ENCODE measurements at places on chromosomes 5 and 9.

- DNase-seq, result peak; percentile 30
Observed at GRCh38 chr5:169711551-169712225, 74.6 kb downstream of the DOCK2 start.

GRCh38 chr5:15525703-15526275 is 25.8 kb downstream of the FBXL7 start:
- peak; percentile 42 for DNase-seq

DNA sequence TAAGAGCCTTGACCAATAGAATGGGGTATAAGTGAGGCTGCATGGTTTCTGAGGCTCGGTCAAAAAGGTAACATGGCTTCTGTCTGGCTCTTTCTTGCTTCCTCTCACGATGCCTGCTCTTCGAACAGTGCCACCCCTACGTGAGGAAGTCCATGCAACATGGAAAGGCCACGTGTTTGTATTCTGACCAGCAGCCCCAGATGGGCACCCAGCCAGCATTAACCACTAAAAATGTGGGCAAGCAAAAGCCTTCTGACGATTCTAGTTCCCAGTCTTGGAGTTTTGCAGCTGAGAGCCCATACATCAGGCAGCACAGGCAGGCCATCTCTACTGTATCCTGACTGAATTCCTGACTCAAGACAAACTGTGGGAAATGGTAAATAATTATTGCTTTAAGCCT is 24.2 kb upstream of the NREP start:
- DNase-seq, result peak; percentile 50

DNA sequence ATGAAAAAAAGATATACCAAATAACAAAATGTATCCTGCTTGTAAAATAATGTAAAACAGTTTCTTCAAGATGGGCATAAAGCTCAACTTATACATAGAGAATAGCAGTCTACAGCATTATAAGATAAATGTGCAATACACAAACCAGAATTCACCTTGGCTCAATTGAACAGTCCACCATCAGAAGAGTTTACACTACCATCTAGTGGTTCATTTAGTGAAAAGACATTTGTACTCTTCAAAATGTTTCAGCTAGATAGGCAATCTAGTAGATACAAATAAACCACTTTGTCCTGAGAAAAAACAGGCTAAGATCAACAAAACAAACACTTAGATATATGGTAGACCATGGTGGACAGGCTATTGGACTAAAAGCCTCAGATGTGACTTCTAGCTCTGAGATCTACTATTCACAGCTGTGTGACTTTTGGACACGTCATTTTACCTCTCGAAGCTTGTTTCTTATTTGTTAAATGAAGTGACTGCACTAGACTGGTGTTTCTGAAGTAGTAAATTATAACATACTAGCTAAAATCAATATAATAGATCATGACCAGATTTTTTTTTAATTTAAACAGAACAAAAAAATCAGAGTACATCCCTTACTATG is 22.1 kb upstream of the TPD52L3 start:
- DNase-seq, result peak; percentile 23

- no peak for DNase-seq
Observed at GRCh38 chr5:164885179-164885578, 1379.8 kb downstream of the MAT2B start.

GRCh38 chr5:42956551-42956950 is 83.6 kb downstream of the ANXA2R start:
- no peak for DNase-seq

DNA sequence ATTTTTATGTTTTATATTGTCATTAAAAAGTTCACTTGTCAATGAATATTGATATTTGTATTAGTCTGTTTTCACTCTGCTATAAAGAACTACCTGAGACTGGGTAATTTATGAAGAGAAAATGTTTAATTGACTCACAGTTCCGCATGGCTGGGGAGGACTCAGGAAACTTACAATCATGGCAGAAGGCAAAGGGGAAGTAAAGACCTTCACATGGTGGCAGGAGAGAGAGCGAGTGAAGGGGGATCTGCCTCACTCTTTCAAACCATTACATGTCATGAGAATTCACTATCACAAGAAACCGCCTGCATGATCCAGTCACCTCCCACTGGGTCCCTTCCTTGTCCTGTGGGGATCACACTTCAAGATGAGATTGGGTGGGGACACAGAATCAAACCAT is 27.4 kb downstream of the SRD5A1 start:
- DNase-seq, result no peak

DNA sequence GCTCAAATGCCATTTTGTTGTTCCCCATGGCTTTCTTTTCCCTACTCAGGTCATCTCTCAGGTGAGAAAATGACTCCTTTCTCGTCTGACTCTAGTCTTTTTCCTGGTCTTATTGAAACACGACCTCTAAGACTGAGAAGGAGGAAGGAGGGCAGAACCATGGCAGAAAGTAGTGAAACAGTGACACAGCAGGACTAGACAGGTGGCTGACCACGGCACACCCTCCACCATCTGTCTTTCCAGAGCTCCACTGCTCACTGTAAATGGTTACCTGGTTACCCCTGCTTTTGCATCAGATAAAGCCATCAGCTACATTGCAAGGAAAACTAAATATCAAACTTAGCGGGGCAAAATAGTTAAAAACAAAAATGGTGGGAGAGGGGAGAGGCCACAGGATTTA is 30.9 kb downstream of the NR4A3 start:
- DNase-seq, result no peak

- DNase-seq, result peak; percentile 31
Observed at GRCh38 chr9:79477955-79478771, 93.6 kb upstream of the TLE4 start.

DNA sequence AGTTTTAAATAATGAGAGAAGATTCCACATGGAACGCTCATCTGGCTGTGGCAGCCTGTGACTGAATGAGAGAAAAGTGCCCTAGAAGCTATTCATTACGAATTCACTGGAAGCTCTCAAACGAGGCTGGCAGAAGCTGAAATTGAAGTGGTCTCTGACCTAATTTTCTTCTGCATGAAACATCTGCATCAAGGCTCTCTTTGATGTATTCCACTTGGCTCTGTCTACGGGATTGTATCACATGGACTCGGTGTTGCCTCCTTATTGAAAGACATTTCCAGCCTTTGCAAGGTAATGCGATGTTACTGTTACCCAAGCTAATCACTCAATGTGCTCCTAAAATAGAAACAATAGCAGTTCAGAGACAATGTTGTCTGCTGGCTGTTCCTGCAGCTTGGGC is 246.9 kb upstream of the ZNF462 start:
- DNase-seq, result no peak

Data from EL (cell line).